ENCODE measurements at places on chromosomes 7 and 10.

DNA sequence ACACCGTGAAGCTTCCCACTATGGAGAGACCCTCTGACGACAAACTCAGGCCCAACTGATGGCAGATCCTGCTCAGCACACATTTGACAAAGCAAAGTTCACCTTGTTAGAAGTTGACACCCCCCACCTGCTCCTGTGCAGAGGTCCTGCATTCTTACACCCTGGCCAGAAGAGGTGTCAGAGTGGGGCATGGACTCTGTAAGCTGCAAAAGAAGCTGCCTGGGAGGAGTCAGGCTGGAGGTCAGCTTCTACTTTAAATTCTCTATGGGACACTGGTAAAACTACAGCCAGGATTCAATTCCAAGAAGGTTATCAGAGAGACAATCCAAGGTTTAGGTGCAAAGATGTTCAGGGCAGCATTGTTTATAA is 20.0 kb upstream of the TNS3 start:
- DNase-seq, result no peak

GRCh38 chr7:8906396-8907075 is 473.1 kb downstream of the NXPH1 start:
- no peak for DNase-seq

- DNase-seq, result no peak
Observed at GRCh38 chr7:17042211-17042610, 160.4 kb upstream of the AGR3 start.

GRCh38 chr7:151435103-151435916 is 4.6 kb downstream of the CRYGN start:
- DNase-seq, result no peak

DNA sequence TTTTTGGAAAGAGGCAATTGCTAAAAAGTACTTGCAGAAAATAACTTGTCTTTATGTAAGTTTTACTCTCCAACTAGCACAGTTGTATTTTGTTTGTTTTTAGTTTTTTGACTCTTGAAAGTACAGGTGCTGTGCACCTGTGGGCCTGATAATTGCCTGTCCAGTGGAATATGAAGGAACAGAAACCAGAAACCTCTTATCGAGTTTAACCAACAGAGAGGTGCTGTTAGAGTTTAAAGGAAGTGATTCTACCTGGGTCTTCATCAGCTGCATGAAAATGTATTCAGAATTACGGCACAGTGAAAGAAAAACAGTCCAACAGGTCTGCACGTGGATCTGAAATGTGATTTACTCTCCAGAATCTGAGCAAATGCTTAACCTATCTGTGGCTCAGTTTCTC is 326.6 kb upstream of the POM121L12 start:
- no peak for DNase-seq

DNA sequence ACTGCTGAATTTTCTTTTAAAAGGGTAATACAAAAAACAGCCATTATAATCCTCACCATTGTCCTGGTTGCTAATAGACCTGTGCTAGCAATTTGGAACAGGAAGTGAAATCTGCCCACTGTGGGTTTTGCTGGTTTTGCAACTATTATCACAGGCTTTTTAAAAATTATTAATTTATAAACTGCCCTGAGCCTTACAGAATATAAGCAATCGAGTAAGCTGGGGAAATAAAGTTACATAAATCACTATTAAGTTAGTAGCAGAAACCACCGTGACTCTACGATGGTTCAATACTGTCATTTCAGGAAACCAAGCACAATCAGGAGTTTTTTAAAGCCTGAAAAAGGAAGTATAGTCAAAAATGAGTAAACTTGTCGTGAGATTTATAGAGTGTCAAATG is 62.3 kb downstream of the TMEM26 start:
- DNase-seq, result no peak

DNA sequence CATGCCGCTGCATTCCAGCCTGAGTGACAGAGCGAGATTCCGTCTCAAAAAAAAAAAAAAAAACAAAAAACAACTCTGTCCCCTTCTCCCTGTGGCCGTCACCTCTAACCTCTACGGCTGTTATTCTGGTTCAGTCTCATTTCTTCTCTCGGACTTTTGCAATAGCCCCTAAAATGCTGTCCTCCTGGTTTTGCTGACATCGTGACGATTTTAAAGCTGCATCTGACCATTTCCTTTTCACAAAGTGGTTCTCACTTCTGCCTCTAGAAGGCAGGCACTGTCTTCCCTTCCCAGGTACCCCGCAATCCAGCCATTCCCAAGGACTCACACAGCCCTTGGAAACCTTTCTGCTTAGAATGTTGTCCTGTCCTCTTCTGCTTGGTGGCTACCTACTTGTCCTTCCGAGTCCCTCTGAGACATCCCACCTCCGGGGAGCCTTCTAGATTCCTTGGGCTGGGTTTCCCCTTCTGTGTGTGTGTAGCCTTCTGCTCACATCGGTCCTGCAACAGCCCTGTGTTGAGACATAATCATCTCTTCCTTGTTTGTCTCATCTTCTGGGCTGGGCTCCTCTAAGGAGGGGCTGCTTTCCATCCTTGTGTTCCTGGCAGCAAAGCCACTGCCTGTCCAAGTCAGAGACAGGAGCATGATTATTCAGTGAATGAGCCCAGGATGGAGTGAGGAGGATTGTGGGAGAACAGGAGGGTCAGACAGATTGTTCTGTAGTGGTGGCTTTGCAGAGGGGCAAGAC is 83.1 kb downstream of the GRK5 start:
- DNase-seq, result no peak

- DNase-seq, result no peak
Observed at GRCh38 chr7:157573244-157573643, 236.4 kb downstream of the DNAJB6 start.

- DNase-seq, result no peak
Observed at GRCh38 chr10:84401854-84402611, 73.6 kb downstream of the CCSER2 start.

DNA sequence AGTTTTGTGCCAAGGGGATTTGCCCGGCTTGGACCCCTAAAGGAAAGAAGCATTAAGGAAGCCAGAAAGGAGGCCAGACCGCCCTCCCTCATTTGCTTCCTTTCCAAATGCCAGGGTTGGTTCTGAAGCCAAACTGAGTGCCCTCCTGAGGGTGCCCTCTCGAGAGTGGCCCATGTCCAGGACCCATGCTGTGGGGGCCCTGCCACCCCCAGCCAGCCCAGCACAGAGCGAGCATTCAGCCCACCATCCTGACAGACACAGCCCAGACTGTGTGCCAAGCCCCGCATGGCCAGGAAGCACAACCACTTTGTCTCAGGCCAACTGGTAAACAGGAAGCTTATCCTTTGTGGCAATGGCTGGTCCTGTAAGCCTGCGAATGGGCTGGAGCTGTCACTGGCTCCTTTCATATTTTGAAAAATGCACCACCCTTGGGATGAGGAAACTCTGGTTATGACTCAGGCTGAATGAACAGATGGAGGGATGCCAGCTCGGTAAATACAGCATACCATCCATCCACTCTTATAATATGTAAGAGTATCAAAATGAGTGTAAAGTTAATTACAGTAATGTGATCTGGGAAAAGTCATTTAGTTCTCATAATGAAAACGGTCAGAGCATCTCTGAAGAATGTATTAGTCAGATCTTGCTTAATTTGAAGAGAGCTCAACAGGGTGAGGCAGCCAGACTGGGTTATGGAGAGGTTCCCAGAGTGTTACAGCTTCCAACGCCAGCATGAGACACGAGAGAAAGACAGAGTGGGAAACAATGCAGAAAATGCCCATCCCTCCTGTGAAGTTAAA is 65.0 kb downstream of the STK17A start:
- peak; percentile 100 for DNase-seq
